Naive thymus-derived CD4-positive, alpha-beta T cell (primary cell): ENCODE measurements at places on chromosomes 11 and 22. TPM values are rescaled to one million over a fixed set of nuclear protein-coding genes. Genes with fewer than 3 reads are reported as not detected.

Gene OR52N4
- polyA plus RNA-seq = 0.33 TPM

Gene C11orf91
- not detected for polyA plus RNA-seq

Gene RAG1
- polyA plus RNA-seq = not detected

Gene SCN2B
- not detected for polyA plus RNA-seq

Gene SUSD2
- polyA plus RNA-seq = not detected

Gene ZPR1
- 38.8 TPM for polyA plus RNA-seq

Gene HBD
- not detected for polyA plus RNA-seq

Gene HBG1
- not detected for polyA plus RNA-seq

Gene ELF5
- polyA plus RNA-seq = not detected

Gene MUC15
- not detected for polyA plus RNA-seq

Gene NLRP6
- polyA plus RNA-seq = 8.5 TPM

Gene CCT8L2
- not detected for polyA plus RNA-seq

Gene P4HA3
- not detected for polyA plus RNA-seq

Gene CCDC81
- polyA plus RNA-seq = 0.12 TPM

Gene OR11H1
- not detected for polyA plus RNA-seq

Gene SERHL2
- 0.28 TPM for polyA plus RNA-seq

Gene DEUP1
- not detected for polyA plus RNA-seq

Gene OR6T1
- not detected for polyA plus RNA-seq

Gene ZNF280B
- 2.7 TPM for polyA plus RNA-seq

Gene MICAL2
- 2.6 TPM for polyA plus RNA-seq

Gene ZC3H12C
- polyA plus RNA-seq = not detected

Gene CDC42BPG
- 0.27 TPM for polyA plus RNA-seq

Gene OR52H1
- polyA plus RNA-seq = not detected

Gene KIRREL3
- not detected for polyA plus RNA-seq

Gene HORMAD2
- not detected for polyA plus RNA-seq

Gene CHRM1
- not detected for polyA plus RNA-seq

Gene TRIM66
- 0.85 TPM for polyA plus RNA-seq

Gene OR56A1
- polyA plus RNA-seq = not detected

Gene THRSP
- not detected for polyA plus RNA-seq

Gene KBTBD3
- 6.7 TPM for polyA plus RNA-seq

Gene SCGB1A1
- not detected for polyA plus RNA-seq

Gene OR5B21
- polyA plus RNA-seq = not detected

Gene OR6X1
- not detected for polyA plus RNA-seq

Gene ADM2
- 0.24 TPM for polyA plus RNA-seq

Gene IL18
- not detected for polyA plus RNA-seq

Gene OR51B4
- polyA plus RNA-seq = not detected
